G401 (cell line): ENCODE measurements at places on chromosomes 5 and 9. TPM values are rescaled to one million over a fixed set of nuclear protein-coding genes. Genes with fewer than 3 reads are reported as not detected.

The PCDHB5 gene
- not detected in 2 replicates for total RNA-seq

The BTNL8 gene
- not detected in 2 replicates for total RNA-seq

The TAF11L10 gene
- total RNA-seq = not detected in 2 replicates

The PRR16 gene
- total RNA-seq = 0.49 TPM in 1 of 2 replicates, not detected in the other

The FOXD4L4 gene
- total RNA-seq = 0.12 TPM in 1 of 2 replicates, not detected in the other

The SCAMP1 gene
- total RNA-seq = 45.8 and 49.7 TPM in 2 replicates

The ZDHHC11B gene
- total RNA-seq = 0.31 TPM in 1 of 2 replicates, not detected in the other

The LRRC14B gene
- not detected in 2 replicates for total RNA-seq

The CLIC3 gene
- 2.1 and 6.2 TPM in 2 replicates for total RNA-seq

The ADAMTS16 gene
- total RNA-seq = not detected in 2 replicates

The OBP2B gene
- total RNA-seq = not detected in 2 replicates

The PCAT7 gene
- 11.6 and 19.3 TPM in 2 replicates for total RNA-seq

The AQP3 gene
- total RNA-seq = not detected in 2 replicates

The SH3PXD2B gene
- 6.2 and 17.7 TPM in 2 replicates for total RNA-seq

The FOCAD gene
- 17.9 and 33.5 TPM in 2 replicates for total RNA-seq

The NKD2 gene
- 2.1 and 6.0 TPM in 2 replicates for total RNA-seq

The TRIM7 gene
- total RNA-seq = 3.9 and 5.1 TPM in 2 replicates

The FRMD3 gene
- 0.06 TPM in 1 of 2 replicates, not detected in the other for total RNA-seq

The SLC1A3 gene
- 2.9 TPM in 1 of 2 replicates, not detected in the other for total RNA-seq

The LHX2 gene
- total RNA-seq = 31.6 and 36.9 TPM in 2 replicates

The RNF183 gene
- not detected in 2 replicates for total RNA-seq

The NTNG2 gene
- 0.14 and 0.37 TPM in 2 replicates for total RNA-seq

The KIF4B gene
- 0.06 and 0.07 TPM in 2 replicates for total RNA-seq

The ROR2 gene
- 1.4 and 3.2 TPM in 2 replicates for total RNA-seq

The ZDHHC11 gene
- 5.4 and 6.0 TPM in 2 replicates for total RNA-seq

The MEF2C gene
- total RNA-seq = 0.43 TPM in 1 of 2 replicates, not detected in the other

The CDKN2B-AS1 gene
- total RNA-seq = not detected in 2 replicates

The PCDHGA12 gene
- total RNA-seq = not detected in 2 replicates

The ZNF879 gene
- 1.4 and 3.5 TPM in 2 replicates for total RNA-seq

The SUSD1 gene
- total RNA-seq = 5.2 and 6.1 TPM in 2 replicates

The NEUROG1 gene
- not detected in 2 replicates for total RNA-seq

The ADAMTS13 gene
- 1.4 and 2.3 TPM in 2 replicates for total RNA-seq

The PLPPR1 gene
- not detected in 2 replicates for total RNA-seq

The GAPVD1 gene
- 29.5 and 37.4 TPM in 2 replicates for total RNA-seq

The MCTP1 gene
- total RNA-seq = not detected in 2 replicates

The PCDHGA2 gene
- not detected in 2 replicates for total RNA-seq
